Vagina (tissue), 2 donors: ENCODE measurements at places on chromosomes 13 and 19.

- no peaks in the 10 kb centered on the region for H3K4me1 ChIP-seq
- no peak overlapping the region for H3K4me3 ChIP-seq
- H3K36me3 ChIP-seq, result no peaks in the 10 kb centered on the region
- H3K27me3 ChIP-seq, result no peaks in the 10 kb centered on the region
- no peak overlapping the region for H3K27ac ChIP-seq
Measured at GRCh38 chr19:13417054-13417453, 89.2 kb downstream of the CACNA1A start.

- H3K4me3 ChIP-seq, result no peak overlapping the region
- no peaks in the 10 kb centered on the region for H3K4me1 ChIP-seq
- H3K27me3 ChIP-seq, result no peaks in the 10 kb centered on the region
- no peak for DNase-seq
- no peaks in the 10 kb centered on the region for H3K36me3 ChIP-seq
Measured at GRCh38 chr13:93810264-93810663, 583.7 kb downstream of the GPC6 start.

- H3K4me1 ChIP-seq, result peaks cover 24% of the 10 kb centered on the region
- peak overlapping the region; percentile 20 for H3K27ac ChIP-seq
- no peaks in the 10 kb centered on the region for H3K27me3 ChIP-seq
- no peaks in the 10 kb centered on the region for H3K36me3 ChIP-seq
- no peak overlapping the region for H3K4me3 ChIP-seq
- no peak for DNase-seq
Measured at GRCh38 chr19:1082165-1082927, 12.8 kb downstream of the POLR2E start.

GRCh38 chr19:39211731-39212374 lies 7.8 kb upstream of the SYCN start:
- no peaks in the 10 kb centered on the region for H3K27me3 ChIP-seq
- no peaks in the 10 kb centered on the region for H3K4me1 ChIP-seq
- H3K4me3 ChIP-seq, result no peak overlapping the region
- H3K36me3 ChIP-seq, result no peaks in the 10 kb centered on the region

DNA sequence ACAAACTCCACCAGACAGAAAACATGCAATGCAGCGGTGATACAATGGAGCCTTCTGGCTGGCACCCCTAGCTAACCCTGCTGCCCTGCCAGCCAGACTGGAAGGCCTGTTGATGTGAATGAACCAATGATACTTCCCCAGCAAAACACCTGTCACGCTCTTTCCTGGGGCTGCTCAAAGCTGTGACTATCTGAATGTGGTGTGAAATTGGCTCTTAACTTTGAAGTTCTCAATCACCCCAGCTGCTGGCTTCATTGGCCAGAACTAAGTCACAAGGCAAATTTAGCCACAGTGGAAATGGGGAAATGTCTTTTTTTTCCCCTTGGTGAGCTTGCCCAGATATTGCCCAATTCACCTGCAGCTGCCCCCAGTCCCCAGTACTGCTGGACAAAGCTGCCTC lies 147.3 kb downstream of the SLC7A1 start:
- H3K4me3 ChIP-seq, result no peak overlapping the region
- no peaks in the 10 kb centered on the region for H3K4me1 ChIP-seq
- no peaks in the 10 kb centered on the region for H3K36me3 ChIP-seq
- H3K27ac ChIP-seq, result no peak overlapping the region
- H3K27me3 ChIP-seq, result no peaks in the 10 kb centered on the region

GRCh38 chr13:112450904-112451240 lies 74.7 kb downstream of the SPACA7 start:
- no peak for DNase-seq
- no peaks in the 10 kb centered on the region for H3K4me1 ChIP-seq
- no peaks in the 10 kb centered on the region for H3K27me3 ChIP-seq
- H3K27ac ChIP-seq, result no peak overlapping the region

DNA sequence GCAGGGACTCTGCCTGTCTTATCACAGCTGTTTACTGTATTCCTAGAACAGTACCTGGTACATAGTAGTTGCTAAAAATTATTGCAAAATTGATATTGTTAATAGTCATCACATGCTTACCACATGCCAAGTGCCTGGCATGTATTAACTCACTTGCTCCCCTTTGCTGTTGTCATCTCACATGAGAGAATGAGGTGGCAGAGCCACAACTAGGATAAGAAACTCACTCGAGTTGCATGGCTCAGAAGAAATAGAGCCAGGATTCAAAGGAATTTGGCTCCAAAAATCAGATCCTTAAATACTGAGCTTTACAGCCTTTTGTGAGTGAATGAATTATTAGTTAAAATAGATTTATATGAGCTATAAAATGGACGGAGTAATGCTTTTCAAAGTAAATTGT lies 42.6 kb downstream of the B3GLCT start:
- DNase-seq, result no peak
- no peak overlapping the region for H3K4me3 ChIP-seq
- H3K27me3 ChIP-seq, result no peaks in the 10 kb centered on the region
- peaks cover 12% of the 10 kb centered on the region for H3K4me1 ChIP-seq
- H3K36me3 ChIP-seq, result no peaks in the 10 kb centered on the region

DNA sequence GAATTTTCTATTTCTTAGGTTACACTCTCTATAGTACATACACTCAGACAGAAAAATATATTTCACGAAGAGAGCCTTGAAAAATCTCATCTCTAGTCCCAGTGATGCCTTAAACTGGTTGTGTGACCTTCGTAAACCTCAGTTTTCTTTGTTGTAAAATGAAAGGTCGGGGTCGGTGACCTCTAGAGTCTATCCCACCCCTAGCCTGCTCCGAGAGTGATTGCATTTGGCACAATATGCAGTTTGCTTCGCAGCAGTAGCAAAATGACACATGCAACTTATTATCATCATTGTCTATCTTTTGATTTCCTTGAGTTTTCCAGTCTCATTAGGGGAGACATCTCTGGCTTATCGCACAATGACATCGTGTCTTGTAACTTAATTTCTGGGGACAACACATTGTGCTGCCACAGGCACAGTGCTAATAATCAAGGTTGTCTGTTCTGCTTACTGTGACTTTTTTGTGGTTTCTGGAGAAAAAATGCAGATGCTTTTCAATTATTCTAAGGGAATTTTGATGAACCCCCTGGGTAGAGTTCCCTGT lies 115.0 kb downstream of the GGACT start:
- no peak for DNase-seq
- no peaks in the 10 kb centered on the region for H3K27me3 ChIP-seq
- no peak overlapping the region for H3K27ac ChIP-seq
- H3K4me3 ChIP-seq, result no peak overlapping the region
- H3K4me1 ChIP-seq, result no peaks in the 10 kb centered on the region
- no peaks in the 10 kb centered on the region for H3K36me3 ChIP-seq

- no peak overlapping the region for H3K4me3 ChIP-seq
- H3K36me3 ChIP-seq, result no peaks in the 10 kb centered on the region
- H3K4me1 ChIP-seq, result peaks cover 11% of the 10 kb centered on the region
- no peaks in the 10 kb centered on the region for H3K27me3 ChIP-seq
Measured at GRCh38 chr13:98796798-98797197, 44.3 kb upstream of the SLC15A1 start.

- H3K4me3 ChIP-seq, result no peak overlapping the region
- H3K27me3 ChIP-seq, result no peaks in the 10 kb centered on the region
- peaks cover 28% of the 10 kb centered on the region for H3K4me1 ChIP-seq
- no peak for DNase-seq
Measured at GRCh38 chr19:35436477-35437405, 11.3 kb upstream of the FFAR2 start.

- peak within 1 kb of the TSS; percentile 99 for H3K4me3 ChIP-seq
- peak; percentile 99 for DNase-seq
- H3K36me3 ChIP-seq, result peaks cover 40% of the 10 kb centered on the region
- H3K27me3 ChIP-seq, result no peaks in the 10 kb centered on the region
- H3K27ac ChIP-seq, result peak within 1 kb of the TSS; percentile 100
- peaks cover 20% of the 10 kb centered on the region for H3K4me1 ChIP-seq
Measured at GRCh38 chr19:50376166-50377050, at the start of gene NR1H2. TSS of gene NR1H2 (plus strand) at chr19:50376457. CDS start at chr19:50377606, 1,149 bp downstream.

DNA sequence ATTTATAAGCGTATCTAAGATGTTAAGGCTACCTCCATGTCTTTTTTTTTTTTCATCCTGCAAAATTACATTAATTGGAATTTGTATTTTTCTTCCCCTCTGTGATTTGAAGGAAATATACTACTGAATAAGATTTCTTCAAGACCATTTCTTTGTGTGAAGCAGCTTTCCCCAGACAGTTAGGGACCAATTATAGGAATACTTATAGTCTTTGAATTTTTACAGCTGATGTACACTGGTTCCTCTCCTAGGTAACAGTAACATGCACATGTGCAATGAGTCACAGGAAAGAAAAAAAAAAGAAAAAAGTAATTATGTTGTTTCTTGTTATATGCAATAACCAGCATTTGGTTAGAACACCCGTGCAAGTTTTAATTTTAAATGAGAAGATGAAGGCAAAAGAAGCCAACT lies 82.0 kb downstream of the PCDH9 start:
- no peaks in the 10 kb centered on the region for H3K27me3 ChIP-seq
- H3K4me1 ChIP-seq, result peaks cover 6% of the 10 kb centered on the region
- H3K4me3 ChIP-seq, result no peak overlapping the region
- no peak overlapping the region for H3K27ac ChIP-seq
- no peak for DNase-seq
- no peaks in the 10 kb centered on the region for H3K36me3 ChIP-seq

- H3K4me3 ChIP-seq, result no peak overlapping the region
- no peaks in the 10 kb centered on the region for H3K27me3 ChIP-seq
- H3K4me1 ChIP-seq, result no peaks in the 10 kb centered on the region
- DNase-seq, result no peak
Measured at GRCh38 chr13:107348471-107348870, 780.5 kb upstream of the ARGLU1 start.

- peaks cover 6% of the 10 kb centered on the region for H3K4me1 ChIP-seq
- H3K27me3 ChIP-seq, result no peaks in the 10 kb centered on the region
- no peaks in the 10 kb centered on the region for H3K36me3 ChIP-seq
- no peak overlapping the region for H3K27ac ChIP-seq
- no peak overlapping the region for H3K4me3 ChIP-seq
- DNase-seq, result no peak
Measured at GRCh38 chr19:56601375-56601774, 6.3 kb downstream of the ZNF71 start.

GRCh38 chr19:5954293-5954692 lies 23.6 kb downstream of the RANBP3 start:
- no peak for DNase-seq
- no peaks in the 10 kb centered on the region for H3K27me3 ChIP-seq
- no peak overlapping the region for H3K4me3 ChIP-seq
- peak overlapping the region; percentile 18 for H3K27ac ChIP-seq

- no peak overlapping the region for H3K4me3 ChIP-seq
- H3K27me3 ChIP-seq, result no peaks in the 10 kb centered on the region
Measured at GRCh38 chr13:43864921-43865320, 14.6 kb downstream of the CCDC122 start.

DNA sequence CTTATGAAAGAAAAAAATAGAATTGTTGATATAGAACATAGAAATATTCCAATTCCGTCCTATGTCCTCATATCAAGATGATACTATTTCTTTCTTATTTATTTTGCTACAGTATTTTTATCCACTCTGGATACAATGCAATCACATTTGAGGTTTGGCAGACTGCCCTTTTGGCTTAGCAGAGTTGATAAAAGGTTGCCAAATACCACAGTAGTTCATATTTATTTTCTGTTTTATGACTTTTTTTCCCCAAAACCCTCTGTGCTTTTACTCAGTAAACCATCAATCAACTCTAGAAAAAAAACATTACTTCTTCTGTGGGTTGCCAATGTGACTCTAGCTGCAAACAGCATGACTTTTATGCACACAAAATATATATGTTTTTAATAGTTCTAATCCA lies 424.5 kb downstream of the PCDH9 start:
- H3K4me1 ChIP-seq, result no peaks in the 10 kb centered on the region
- H3K36me3 ChIP-seq, result no peaks in the 10 kb centered on the region
- H3K27me3 ChIP-seq, result no peaks in the 10 kb centered on the region
- no peak overlapping the region for H3K4me3 ChIP-seq

- peaks cover 60% of the 10 kb centered on the region for H3K36me3 ChIP-seq
- DNase-seq, result no peak
- peak overlapping the region; percentile 91 for H3K27ac ChIP-seq
- peak overlapping the region; percentile 1 for H3K4me3 ChIP-seq
Measured at GRCh38 chr19:15251010-15251748, 18.9 kb upstream of the EPHX3 start.

GRCh38 chr13:34277936-34278335 lies 460.0 kb downstream of the RFC3 start:
- H3K36me3 ChIP-seq, result no peaks in the 10 kb centered on the region
- H3K4me3 ChIP-seq, result no peak overlapping the region
- DNase-seq, result no peak
- no peaks in the 10 kb centered on the region for H3K27me3 ChIP-seq
- H3K4me1 ChIP-seq, result no peaks in the 10 kb centered on the region
- H3K27ac ChIP-seq, result no peak overlapping the region

DNA sequence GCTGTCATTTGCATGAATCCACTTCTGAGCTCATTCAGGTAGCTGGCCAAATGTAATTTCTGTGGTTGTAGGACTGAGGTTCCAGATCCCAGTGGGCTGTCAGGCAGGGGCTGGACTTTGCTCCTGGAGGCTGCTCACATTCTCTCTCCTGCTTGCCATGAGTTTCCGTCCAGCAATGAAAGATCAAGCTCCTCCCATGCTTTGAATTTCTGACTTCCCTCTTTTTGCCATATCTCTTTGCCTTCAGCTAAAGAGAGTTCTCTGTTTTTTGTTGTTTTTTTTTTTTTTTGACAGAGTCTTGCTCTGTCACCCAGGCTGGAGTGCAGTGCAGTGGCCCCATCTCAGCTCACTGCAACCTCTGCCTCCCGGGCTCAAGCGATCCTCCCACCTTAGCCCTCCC lies 76.9 kb downstream of the ING1 start:
- H3K36me3 ChIP-seq, result no peaks in the 10 kb centered on the region
- H3K4me1 ChIP-seq, result no peaks in the 10 kb centered on the region
- H3K27me3 ChIP-seq, result no peaks in the 10 kb centered on the region
- H3K27ac ChIP-seq, result no peak overlapping the region
- H3K4me3 ChIP-seq, result no peak overlapping the region

DNA sequence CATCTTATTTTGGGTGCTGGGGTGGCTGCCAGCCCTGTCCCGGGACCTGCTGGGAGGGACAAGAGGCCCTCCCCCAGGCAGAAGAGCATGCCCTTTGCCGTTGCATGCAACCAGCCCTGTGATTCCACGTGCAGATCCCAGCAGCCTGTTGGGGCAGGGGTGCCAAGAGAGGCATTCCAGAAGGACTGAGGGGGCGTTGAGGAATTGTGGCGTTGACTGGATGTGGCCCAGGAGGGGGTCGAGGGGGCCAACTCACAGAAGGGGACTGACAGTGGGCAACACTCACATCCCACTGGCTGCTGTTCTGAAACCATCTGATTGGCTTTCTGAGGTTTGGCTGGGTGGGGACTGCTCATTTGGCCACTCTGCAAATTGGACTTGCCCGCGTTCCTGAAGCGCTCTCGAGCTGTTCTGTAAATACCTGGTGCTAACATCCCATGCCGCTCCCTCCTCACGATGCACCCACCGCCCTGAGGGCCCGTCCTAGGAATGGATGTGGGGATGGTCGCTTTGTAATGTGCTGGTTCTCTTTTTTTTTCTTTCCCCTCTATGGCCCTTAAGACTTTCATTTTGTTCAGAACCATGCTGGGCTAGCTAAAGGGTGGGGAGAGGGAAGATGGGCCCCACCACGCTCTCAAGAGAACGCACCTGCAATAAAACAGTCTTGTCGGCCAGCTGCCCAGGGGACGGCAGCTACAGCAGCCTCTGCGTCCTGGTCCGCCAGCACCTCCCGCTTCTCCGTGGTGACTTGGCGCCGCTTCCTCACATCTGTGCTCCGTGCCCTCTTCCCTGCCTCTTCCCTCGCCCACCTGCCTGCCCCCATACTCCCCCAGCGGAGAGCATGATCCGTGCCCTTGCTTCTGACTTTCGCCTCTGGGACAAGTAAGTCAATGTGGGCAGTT lies 8.6 kb downstream of the CALM3 start:
- H3K27ac ChIP-seq, result no peak overlapping the region
- DNase-seq, result no peak
- peaks cover 43% of the 10 kb centered on the region for H3K36me3 ChIP-seq
- H3K4me3 ChIP-seq, result no peak overlapping the region
